Heart right ventricle (tissue), 16 donors: ENCODE measurements at places on chromosomes 2 and 18. TPM values are rescaled to one million over a fixed set of nuclear protein-coding genes. Genes with fewer than 3 reads are reported as not detected.

The MAPK4 gene
- 29.6 TPM for total RNA-seq

The CAMKMT gene
- total RNA-seq = 6.2 TPM

The ASIC4 gene
- total RNA-seq = 0.15 TPM

The MC2R gene
- not detected for total RNA-seq

GRCh38 chr2:40062381-40062780 is 283.3 kb upstream of the THUMPD2 start:
- no peaks in the 10 kb centered on the region for H3K36me3 ChIP-seq
- no peaks in the 10 kb centered on the region for H3K4me1 ChIP-seq
- no peaks in the 10 kb centered on the region for H3K27me3 ChIP-seq
- H3K4me3 ChIP-seq = no peak overlapping the region
- no peak overlapping the region for H3K27ac ChIP-seq

DNA sequence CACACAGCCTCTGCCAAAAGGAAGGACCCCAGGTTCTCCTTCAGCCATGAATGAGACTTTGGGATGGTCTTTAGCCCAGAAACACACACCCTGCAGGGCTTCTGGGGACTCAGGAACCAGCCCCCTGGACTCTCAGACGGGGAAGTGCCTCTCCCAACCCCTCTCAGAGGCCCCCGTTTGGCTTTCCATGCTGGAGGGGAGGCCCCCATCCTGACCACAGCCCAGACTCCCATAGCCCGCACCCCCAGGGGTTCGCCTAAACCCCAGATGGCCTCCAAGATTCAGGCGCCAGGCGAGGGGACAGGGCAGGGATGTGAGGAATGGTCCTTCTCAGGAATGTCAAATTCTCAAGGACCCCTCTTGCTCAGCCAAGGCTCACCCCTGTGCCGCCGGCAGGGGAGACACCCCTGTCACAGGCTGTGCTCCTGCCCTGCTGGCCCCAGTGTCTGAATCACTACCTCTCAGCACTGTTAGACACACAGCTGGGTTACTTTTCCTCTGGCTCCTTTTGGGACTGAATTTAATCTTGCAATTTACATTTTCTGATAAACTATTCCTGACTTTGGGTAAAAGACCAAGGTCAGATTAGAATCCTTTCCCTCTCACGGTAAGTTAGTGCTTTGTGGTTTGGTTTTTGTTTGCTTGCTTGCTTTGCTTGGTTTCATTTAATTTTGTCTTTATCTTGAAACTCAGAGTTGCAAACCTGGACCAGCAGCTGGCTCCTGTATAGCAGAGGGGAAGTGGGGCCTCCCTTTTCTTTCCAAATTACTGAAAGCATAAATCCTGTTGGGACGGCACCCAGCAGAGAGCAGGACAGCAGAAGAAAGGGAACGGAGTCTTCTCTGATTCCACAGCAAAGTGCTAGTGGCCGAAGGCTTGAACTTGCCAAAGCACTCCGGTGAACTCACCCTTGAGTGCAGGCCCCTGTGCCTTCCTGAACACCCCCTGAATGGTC is 198.9 kb upstream of the RAB6C start:
- H3K4me1 ChIP-seq = no peaks in the 10 kb centered on the region
- no peak for DNase-seq
- no peak overlapping the region for H3K27ac ChIP-seq
- H3K4me3 ChIP-seq = no peak overlapping the region
- H3K36me3 ChIP-seq = no peaks in the 10 kb centered on the region

DNA sequence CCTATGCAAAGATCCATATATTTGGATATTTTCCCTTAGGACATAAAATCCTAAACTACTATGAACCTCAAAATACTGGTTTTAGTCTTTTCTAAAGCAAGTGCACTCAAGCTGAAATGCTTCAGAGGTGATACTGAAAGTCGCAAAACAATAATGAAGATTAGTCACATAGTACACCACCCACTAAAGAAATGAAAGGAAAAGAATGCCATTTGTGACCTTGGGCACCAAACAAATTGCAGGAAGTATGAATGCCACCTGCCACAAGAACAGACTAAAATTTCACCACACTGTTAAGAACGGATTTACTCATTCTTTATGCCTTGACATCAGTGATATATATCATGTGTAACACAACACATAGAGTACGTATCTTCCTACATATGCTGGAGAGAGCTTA is 161.5 kb downstream of the ZNF521 start:
- DNase-seq = no peak
- no peaks in the 10 kb centered on the region for H3K27me3 ChIP-seq
- no peak overlapping the region for H3K4me3 ChIP-seq

GRCh38 chr2:64203858-64204632 is 59.8 kb upstream of the PELI1 start:
- no peaks in the 10 kb centered on the region for H3K36me3 ChIP-seq
- H3K27me3 ChIP-seq = no peaks in the 10 kb centered on the region
- peak overlapping the region; percentile 48 for H3K27ac ChIP-seq
- H3K4me3 ChIP-seq = no peak overlapping the region
- DNase-seq = peak; percentile 40

- no peaks in the 10 kb centered on the region for H3K4me1 ChIP-seq
- no peaks in the 10 kb centered on the region for H3K27me3 ChIP-seq
- DNase-seq = no peak
- no peak overlapping the region for H3K4me3 ChIP-seq
Measured at GRCh38 chr2:207606829-207607228, 18.4 kb downstream of the METTL21A start.

DNA sequence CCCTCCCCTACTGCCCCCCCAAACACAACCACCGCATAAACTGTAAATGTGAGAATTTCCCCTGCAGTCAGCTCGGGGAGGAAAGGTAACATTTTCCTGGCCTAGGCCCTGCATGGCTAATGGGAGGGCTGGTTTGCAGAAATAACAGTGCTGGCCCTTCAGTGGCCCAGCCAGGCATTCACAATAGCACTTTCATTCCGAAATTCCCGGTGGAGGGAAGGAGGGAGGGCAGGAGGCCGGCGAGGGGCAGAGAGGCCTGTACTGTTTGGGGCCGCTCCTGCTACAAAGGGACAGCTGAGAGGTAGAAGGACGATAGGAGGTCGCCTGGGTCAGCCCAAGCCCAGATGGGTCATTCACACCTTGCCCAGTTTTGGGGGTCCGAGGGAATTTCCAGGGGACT is 11.3 kb downstream of the CYP26B1 start:
- peaks cover 12% of the 10 kb centered on the region for H3K27me3 ChIP-seq
- H3K27ac ChIP-seq = no peak overlapping the region
- no peaks in the 10 kb centered on the region for H3K36me3 ChIP-seq
- DNase-seq = no peak
- peaks cover 14% of the 10 kb centered on the region for H3K4me1 ChIP-seq

DNA sequence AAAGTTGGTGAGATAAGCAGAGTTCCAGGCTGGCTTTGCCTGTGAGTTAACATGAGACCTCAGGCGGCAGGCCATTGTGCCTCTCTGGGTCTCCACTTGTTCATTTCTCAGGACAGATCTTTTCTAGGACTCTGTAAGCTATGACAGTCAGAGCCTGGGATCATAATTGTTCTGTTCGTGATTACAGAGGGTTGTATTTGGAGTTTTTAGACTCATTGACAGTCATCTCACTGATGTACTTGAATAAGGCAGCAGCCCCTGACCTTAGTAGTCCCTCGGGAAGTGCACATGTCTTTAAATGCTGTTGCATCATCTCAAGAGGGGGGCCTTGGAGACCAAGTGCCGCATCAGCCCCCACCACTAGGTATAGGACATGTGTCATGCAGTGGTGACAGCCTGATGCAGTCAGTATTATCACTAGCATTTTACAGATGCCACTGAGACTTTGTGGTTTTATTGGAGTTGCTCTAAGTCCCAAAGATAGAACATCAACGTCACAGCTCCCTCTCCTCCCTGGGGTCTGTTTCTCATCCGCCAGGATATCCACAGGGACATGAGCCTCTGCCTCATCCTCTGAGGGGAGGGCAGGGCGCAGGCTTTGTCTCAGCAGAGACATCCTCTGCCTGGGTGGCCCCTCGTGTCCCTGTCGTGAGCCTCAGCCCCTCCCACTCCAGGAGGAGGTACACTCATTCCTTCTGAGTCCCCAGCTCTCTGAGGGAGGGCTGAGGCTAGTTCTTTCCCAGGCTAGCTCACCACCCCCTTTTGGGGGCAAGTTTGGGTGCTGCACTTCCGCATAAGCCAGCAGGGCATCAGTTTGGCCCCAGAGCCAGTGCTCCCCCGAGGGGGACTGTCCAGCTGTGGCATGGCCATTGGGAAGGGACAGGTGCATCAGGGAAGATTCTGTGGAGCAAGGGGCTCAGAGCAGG is 14.1 kb downstream of the GLI2 start:
- H3K27me3 ChIP-seq = no peaks in the 10 kb centered on the region
- no peak for DNase-seq
- no peaks in the 10 kb centered on the region for H3K36me3 ChIP-seq
- no peak overlapping the region for H3K27ac ChIP-seq

- no peak overlapping the region for H3K4me3 ChIP-seq
- no peaks in the 10 kb centered on the region for H3K36me3 ChIP-seq
- no peak for DNase-seq
- H3K4me1 ChIP-seq = peaks cover 10% of the 10 kb centered on the region
- peaks cover 64% of the 10 kb centered on the region for H3K27me3 ChIP-seq
- no peak overlapping the region for H3K27ac ChIP-seq
Measured at GRCh38 chr2:26619096-26619495, 22.1 kb downstream of the CIB4 start.

DNA sequence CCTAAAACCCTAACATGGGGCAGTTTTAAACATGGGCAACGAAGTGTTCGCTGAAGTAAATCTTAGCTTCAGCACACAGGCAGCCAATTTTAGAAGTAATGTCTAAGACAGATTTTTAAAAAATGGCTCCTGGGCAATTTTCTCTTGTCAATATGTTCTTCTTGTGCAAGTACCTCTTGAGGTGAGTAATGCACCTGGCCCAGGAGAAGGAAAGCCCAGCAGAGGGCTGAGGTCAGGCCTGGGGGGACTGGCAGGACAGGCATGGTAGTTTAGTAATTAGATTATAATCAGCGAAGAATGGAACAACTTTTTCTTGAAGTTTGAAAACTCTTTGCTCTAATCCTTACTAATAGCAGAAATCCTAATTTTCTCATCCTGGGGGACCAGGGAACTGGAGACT is 77.6 kb downstream of the SPRED2 start:
- DNase-seq = no peak
- no peaks in the 10 kb centered on the region for H3K36me3 ChIP-seq
- H3K4me3 ChIP-seq = no peak overlapping the region
- no peaks in the 10 kb centered on the region for H3K27me3 ChIP-seq

DNA sequence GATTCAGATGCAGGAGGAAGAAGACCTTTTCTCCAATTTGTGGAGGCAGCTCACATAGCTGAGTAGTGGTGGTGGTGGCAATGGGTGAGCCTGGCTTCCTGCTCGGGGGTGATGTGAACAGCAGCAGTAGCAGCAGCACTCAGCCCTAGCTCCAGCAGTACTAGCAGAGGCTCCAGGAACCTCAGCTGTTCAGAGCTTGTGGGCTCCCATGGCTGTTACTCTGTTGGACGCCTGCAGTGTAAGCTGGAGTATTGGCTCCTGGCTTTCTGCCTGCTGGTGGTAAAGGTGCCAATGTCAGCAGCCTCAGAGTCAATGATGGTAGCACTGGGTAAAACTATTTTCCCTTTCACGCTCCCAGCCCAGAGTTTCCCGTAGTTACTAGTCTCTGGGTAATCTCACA is 3.1 kb upstream of the SEH1L start:
- no peak overlapping the region for H3K4me3 ChIP-seq
- H3K27me3 ChIP-seq = no peaks in the 10 kb centered on the region
- DNase-seq = peak; percentile 56
- no peaks in the 10 kb centered on the region for H3K4me1 ChIP-seq

- no peaks in the 10 kb centered on the region for H3K36me3 ChIP-seq
- H3K4me3 ChIP-seq = no peak overlapping the region
- H3K27me3 ChIP-seq = no peaks in the 10 kb centered on the region
- no peak for DNase-seq
Measured at GRCh38 chr2:63189026-63189425, 138.4 kb downstream of the OTX1 start.

- no peaks in the 10 kb centered on the region for H3K36me3 ChIP-seq
- DNase-seq = no peak
- no peak overlapping the region for H3K4me3 ChIP-seq
- peak overlapping the region; percentile 25 for H3K27ac ChIP-seq
- peaks cover 65% of the 10 kb centered on the region for H3K4me1 ChIP-seq
Measured at GRCh38 chr2:235502336-235502735, 8.5 kb downstream of the AGAP1 start.

DNA sequence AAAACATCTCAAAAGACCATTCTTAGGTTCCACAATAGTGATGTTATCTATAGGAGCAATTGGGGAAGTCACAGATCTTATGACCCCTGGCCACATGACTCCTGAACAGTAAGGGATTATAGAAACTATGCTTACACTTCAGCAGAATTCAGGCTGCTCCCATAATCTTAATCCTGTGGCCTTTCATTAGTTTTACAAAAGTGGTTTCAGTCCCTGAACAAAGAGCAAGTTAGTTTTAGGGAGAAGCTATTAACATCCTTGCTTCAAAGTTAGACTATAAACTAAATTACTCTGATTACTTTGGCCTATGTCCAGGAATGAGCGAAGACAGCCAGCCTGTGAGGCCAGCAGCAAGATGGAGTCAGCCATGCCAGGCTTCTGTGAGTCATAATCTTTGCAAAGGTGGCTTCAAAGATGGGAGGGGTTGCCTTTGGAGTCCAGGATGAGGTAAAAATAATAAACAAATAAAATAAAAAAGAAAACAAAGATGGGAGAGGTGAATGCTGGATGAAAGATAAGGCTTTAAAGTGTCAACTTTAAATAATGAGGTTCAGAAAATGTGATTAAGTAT is 168.7 kb upstream of the NDUFV2 start:
- H3K27ac ChIP-seq = no peak overlapping the region
- no peak for DNase-seq
- H3K27me3 ChIP-seq = no peaks in the 10 kb centered on the region
- H3K36me3 ChIP-seq = no peaks in the 10 kb centered on the region
- H3K4me3 ChIP-seq = no peak overlapping the region

GRCh38 chr2:191646163-191646902 is 31.6 kb upstream of the NABP1 start:
- no peak overlapping the region for H3K4me3 ChIP-seq
- H3K36me3 ChIP-seq = no peaks in the 10 kb centered on the region
- DNase-seq = no peak
- H3K4me1 ChIP-seq = peaks cover 13% of the 10 kb centered on the region
- no peaks in the 10 kb centered on the region for H3K27me3 ChIP-seq

GRCh38 chr2:160464017-160464416 is 29.6 kb downstream of the RBMS1 start:
- H3K36me3 ChIP-seq = no peaks in the 10 kb centered on the region
- peaks cover 40% of the 10 kb centered on the region for H3K4me1 ChIP-seq
- H3K4me3 ChIP-seq = no peak overlapping the region
- H3K27ac ChIP-seq = no peak overlapping the region
- H3K27me3 ChIP-seq = no peaks in the 10 kb centered on the region

DNA sequence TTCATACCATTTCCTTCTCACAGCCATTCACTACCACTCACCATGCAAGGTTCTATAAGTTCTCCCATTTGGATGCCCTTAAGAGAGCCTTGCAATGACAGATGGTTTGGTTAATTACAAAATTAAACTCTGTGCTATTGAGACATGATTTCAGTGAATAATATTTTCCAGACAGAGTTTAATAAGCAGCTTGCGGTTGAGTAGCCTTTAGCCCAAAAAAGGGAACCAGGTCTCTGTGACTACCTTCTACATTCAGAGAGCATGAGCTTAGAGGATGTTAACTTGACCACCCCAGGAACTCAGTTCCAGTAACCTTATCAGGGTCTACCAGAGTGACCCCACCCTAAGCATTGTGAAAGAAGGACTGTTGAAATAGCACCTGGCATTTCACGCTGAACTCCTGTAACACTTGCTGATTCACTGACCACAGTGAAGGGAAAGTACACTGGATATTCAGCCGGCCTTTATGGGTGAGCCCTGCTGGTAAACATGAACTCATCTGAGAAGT is 1173.1 kb upstream of the ZEB2 start:
- H3K4me1 ChIP-seq = no peaks in the 10 kb centered on the region
- no peak overlapping the region for H3K4me3 ChIP-seq
- H3K27me3 ChIP-seq = no peaks in the 10 kb centered on the region

GRCh38 chr2:3387011-3387410 is 7.5 kb downstream of the TRAPPC12 start:
- no peak overlapping the region for H3K4me3 ChIP-seq
- H3K27me3 ChIP-seq = no peaks in the 10 kb centered on the region
- H3K27ac ChIP-seq = no peak overlapping the region
